Colonic mucosa (tissue), 4 donors: ENCODE measurements at places on chromosomes 2 and 18. TPM values are rescaled to one million over a fixed set of nuclear protein-coding genes. Genes with fewer than 3 reads are reported as not detected.

LCT gene
- 0.08 TPM for total RNA-seq

CHRNG gene
- not detected for total RNA-seq

METTL8 gene
- 19.4 TPM for total RNA-seq

CCDC85A gene
- 0.42 TPM for total RNA-seq

ITGA6 gene
- total RNA-seq, result 186 TPM

FKBP7 gene
- 3.9 TPM for total RNA-seq

AQP12A gene
- total RNA-seq, result 20.5 TPM

PLA2R1 gene
- total RNA-seq, result 6.7 TPM

STARD6 gene
- total RNA-seq, result not detected

- no peak for DNase-seq
- no peak overlapping the region for H3K27ac ChIP-seq
- H3K4me3 ChIP-seq, result no peak overlapping the region
- no peaks in the 10 kb centered on the region for H3K4me1 ChIP-seq
- H3K27me3 ChIP-seq, result no peaks in the 10 kb centered on the region
- no peaks in the 10 kb centered on the region for H3K36me3 ChIP-seq
These were observed 422.5 kb downstream of the CMPK2 start for GRCh38 chr2:6443061-6443823.

GRCh38 chr2:65350651-65351056, 81.7 kb downstream of the SPRED2 start:
- peaks cover 23% of the 10 kb centered on the region for H3K4me1 ChIP-seq
- DNase-seq, result no peak
- no peak overlapping the region for H3K4me3 ChIP-seq
- no peaks in the 10 kb centered on the region for H3K27me3 ChIP-seq

DNA sequence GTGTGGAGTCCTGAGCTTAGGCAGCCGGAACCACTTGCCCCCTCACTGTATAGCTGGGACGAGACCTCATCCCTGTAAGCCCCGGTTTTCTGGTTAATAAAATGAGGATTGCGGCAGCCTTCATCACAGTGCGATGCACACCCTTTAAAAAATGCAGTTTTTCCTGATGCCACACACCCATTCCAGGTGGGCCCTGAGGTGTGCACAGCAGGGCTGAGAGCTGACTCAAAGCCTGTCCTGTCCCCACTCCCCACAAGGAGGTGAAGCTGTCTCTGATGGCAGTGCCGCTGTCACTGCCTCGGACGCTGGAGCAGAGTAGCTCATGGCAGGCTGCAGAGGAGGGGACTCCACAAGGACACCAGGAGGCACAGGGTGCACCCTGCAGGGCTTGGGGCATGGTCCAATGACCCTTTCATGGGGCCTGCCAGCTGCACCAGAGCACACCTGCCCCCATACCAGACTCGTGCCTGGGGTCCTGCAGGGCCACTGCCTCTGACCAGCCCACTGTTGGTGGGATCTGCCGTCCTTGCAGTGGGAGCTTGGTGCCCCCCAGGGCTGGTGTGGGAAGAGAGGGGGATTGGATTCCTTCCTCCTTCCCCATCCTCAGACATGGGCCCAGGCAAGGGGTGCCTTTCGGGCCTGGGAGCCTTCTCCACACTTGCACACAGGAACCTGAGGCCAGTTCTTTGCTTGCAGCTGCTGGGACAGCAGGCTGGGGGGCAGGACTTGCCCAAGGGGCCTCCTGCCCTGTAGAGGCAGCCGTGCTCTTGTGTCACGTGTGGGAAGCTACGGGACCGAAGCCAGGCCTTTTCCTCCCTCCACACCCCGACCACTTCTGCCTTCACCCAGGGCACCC, 22.8 kb downstream of the GPC1 start:
- no peak overlapping the region for H3K27ac ChIP-seq
- no peak overlapping the region for H3K4me3 ChIP-seq
- peaks cover 32% of the 10 kb centered on the region for H3K27me3 ChIP-seq
- no peaks in the 10 kb centered on the region for H3K36me3 ChIP-seq

DNA sequence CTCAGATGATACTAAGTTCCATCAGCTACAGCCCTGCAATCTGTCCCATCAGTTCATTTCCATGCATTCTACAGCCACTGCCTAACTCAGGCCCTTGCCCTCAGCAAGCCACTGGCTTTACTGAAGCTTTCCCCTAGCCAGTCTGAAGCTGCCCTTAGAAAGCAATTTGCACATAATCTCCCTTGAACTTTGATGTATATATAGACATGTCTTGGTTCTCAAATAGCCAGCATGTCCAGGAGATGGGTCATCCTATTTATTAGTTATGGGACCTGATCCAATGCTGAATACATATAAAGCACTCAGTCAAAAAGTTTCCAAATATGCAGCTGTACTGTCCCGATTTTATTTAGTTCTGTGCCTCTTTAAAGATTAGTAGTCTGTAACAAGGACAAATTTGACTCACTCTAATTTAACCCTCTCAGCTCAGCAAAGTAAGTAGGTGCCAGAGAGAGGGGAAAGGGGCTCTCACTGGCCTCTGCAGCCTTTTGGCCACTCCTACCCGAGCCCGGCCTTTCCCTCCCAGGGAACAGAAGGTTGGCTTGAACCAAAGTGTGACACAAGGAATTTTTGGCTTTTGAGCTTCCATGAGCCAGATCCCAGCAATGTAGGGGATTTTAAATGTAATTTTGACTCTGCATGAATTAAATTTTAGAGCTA, 70.7 kb downstream of the CCDC93 start:
- peaks cover 31% of the 10 kb centered on the region for H3K36me3 ChIP-seq
- H3K27ac ChIP-seq, result no peak overlapping the region
- no peaks in the 10 kb centered on the region for H3K4me1 ChIP-seq
- no peak overlapping the region for H3K4me3 ChIP-seq

DNA sequence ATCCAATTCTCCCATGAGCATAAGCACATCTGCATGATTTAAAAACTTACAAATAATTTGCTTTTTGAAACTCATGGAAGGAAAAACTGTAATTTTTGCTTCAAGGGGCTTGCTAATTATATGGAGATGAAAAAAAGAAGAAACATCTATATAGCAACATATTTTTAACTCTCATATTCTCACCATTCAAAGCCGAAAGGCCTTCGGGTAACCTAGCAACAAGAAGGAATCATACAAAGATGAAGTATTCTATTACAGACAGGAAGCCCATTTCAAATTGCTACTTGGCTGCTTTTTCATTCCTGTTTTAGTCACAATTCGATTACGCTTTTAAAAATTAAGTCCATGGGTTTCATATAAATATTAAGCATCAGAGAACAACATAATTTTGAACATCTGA, 39.2 kb upstream of the RNU4ATAC start:
- no peaks in the 10 kb centered on the region for H3K27me3 ChIP-seq
- no peak for DNase-seq
- no peak overlapping the region for H3K4me3 ChIP-seq
- no peak overlapping the region for H3K27ac ChIP-seq

DNA sequence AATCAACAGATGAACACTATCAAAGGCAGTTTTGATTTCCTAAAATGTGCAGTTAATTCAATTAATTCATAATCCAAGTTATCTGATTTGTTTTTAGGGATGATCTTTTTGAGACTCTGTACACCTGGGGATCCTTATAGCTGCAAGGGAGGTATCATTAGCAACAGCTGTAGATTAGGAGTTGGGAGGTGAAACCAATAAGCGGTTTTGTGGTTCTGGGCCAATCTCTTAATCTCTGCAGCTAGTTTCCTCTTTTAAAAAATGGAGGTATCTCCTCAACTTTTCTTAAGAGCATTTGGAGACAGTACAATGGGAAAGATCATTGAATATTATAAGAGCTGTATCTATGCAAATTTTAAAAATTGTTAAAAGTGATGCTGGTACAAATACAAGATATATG, 126.0 kb downstream of the MC4R start:
- no peaks in the 10 kb centered on the region for H3K36me3 ChIP-seq
- no peak overlapping the region for H3K4me3 ChIP-seq
- no peak overlapping the region for H3K27ac ChIP-seq
- no peak for DNase-seq
- no peaks in the 10 kb centered on the region for H3K27me3 ChIP-seq

- no peak overlapping the region for H3K27ac ChIP-seq
- no peaks in the 10 kb centered on the region for H3K27me3 ChIP-seq
- H3K4me1 ChIP-seq, result no peaks in the 10 kb centered on the region
- no peak for DNase-seq
- H3K36me3 ChIP-seq, result no peaks in the 10 kb centered on the region
These were observed 227.5 kb downstream of the SH3RF3 start for GRCh38 chr2:109356324-109357035.

- H3K27ac ChIP-seq, result peak overlapping the region; percentile 7
- H3K4me3 ChIP-seq, result no peak overlapping the region
- H3K36me3 ChIP-seq, result no peaks in the 10 kb centered on the region
- H3K27me3 ChIP-seq, result no peaks in the 10 kb centered on the region
These were observed 238.8 kb upstream of the FOSL2 start for GRCh38 chr2:28153851-28154250.

DNA sequence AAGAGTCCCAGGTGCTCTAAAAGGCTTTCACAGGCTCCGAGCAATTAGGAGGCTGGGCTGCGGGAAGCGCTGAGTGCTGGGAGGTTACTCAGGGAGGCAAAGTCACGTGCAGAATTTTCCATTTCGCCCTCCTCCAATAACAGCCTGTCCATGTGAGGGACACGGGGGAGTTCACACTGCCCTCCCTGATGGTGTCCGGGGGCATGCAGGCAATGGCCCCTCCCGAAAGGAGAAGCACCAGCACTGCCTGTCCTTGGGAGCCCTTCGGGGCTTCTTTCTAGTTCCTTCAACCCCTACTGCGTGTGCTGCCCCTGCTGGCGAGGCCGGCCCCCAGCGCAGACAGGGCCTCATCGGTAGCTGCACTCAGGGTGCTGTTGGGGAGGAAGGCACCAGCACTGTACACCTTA, 63.1 kb upstream of the HPCAL1 start:
- H3K4me3 ChIP-seq, result no peak overlapping the region
- H3K27me3 ChIP-seq, result no peaks in the 10 kb centered on the region
- no peak for DNase-seq
- no peak overlapping the region for H3K27ac ChIP-seq
- H3K36me3 ChIP-seq, result no peaks in the 10 kb centered on the region

GRCh38 chr2:84234103-84234502, 225.0 kb downstream of the SUCLG1 start:
- no peaks in the 10 kb centered on the region for H3K27me3 ChIP-seq
- no peaks in the 10 kb centered on the region for H3K4me1 ChIP-seq
- no peaks in the 10 kb centered on the region for H3K36me3 ChIP-seq
- no peak overlapping the region for H3K4me3 ChIP-seq
- H3K27ac ChIP-seq, result no peak overlapping the region
- DNase-seq, result no peak

GRCh38 chr2:156019341-156019740, 313.2 kb downstream of the NR4A2 start:
- H3K27me3 ChIP-seq, result no peaks in the 10 kb centered on the region
- H3K4me3 ChIP-seq, result no peak overlapping the region
- no peak for DNase-seq
- H3K4me1 ChIP-seq, result no peaks in the 10 kb centered on the region

DNA sequence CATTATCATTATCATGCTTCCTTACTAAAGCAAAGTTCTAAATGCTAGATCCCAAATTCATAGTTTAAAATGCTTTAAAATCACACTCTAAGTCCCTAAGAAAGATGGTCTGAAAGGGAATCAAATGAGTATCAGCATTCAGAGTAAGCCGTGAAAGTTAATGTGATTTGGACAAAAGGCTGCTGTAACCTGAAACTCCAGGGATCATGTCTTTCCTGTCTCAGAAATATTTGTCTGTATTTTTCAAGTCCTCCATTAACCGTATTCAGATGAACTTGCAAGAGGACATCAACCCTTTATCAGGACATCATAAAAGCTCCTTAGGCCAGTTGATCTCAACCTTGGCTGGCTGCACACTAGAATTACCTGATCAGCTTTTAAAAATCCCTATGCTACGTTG, 324.3 kb upstream of the PKDCC start:
- H3K4me1 ChIP-seq, result no peaks in the 10 kb centered on the region
- H3K27ac ChIP-seq, result no peak overlapping the region
- DNase-seq, result no peak
- H3K4me3 ChIP-seq, result no peak overlapping the region
- H3K27me3 ChIP-seq, result no peaks in the 10 kb centered on the region
